ENCODE measurements at places on chromosomes 5 and 9. TPM values are rescaled to one million over a fixed set of nuclear protein-coding genes. Genes with fewer than 3 reads are reported as not detected.

DNA sequence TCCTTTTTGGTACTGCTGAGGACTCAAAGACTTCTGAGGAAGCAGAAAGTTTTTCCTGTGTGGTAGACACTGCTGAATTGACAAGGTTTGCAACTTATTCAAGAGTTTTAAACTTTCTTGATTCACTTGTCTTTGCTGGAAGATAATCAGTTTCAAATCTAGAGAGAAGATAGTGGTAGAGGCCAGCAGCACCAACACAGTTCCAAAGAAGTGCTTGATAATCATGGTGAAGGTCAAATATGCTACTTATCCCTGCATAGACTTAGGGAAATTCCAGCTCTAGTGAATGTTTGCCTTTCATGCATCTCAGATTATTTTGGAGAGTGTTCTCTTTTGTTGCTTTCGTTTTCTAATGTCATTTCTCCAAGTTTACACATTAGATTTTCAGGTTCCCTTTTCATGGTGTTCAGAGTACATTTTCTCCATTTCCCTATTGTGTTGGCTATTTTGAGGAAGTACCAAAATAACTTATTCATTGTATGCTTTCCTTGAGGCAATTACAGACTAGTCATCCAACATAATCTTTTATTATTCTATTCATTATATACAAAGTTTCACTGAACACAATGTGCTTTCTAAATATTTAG lies 550 bp downstream of the IFNE start:
- DNase-seq: no peak

- DNase-seq: no peak
These were observed 169.3 kb downstream of the DCP2 start for GRCh38 chr5:113145757-113146387.

DNA sequence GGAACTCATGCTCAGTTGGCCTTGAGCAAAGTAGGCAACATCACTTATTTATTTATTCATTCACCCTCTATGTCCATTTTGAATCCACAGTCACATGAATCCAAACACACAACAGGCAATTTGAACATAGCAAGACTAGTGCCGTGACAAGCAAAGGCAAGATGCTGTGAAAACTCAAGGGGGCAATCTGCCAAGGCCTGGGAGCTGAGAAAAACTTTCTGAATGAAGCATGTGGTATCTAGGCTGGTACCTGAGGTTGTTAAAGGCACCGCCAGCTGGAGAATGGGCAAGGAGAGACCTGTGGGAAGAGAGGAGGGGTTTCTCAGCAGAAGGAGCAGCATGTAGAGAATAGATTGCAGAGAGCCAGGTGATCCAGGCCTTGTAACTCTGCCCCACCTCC lies 98.3 kb upstream of the ATP10B start:
- no peak for DNase-seq

- peak; percentile 57 for DNase-seq
These were observed 13.3 kb upstream of the RECK start for GRCh38 chr9:36023260-36024048.

DNA sequence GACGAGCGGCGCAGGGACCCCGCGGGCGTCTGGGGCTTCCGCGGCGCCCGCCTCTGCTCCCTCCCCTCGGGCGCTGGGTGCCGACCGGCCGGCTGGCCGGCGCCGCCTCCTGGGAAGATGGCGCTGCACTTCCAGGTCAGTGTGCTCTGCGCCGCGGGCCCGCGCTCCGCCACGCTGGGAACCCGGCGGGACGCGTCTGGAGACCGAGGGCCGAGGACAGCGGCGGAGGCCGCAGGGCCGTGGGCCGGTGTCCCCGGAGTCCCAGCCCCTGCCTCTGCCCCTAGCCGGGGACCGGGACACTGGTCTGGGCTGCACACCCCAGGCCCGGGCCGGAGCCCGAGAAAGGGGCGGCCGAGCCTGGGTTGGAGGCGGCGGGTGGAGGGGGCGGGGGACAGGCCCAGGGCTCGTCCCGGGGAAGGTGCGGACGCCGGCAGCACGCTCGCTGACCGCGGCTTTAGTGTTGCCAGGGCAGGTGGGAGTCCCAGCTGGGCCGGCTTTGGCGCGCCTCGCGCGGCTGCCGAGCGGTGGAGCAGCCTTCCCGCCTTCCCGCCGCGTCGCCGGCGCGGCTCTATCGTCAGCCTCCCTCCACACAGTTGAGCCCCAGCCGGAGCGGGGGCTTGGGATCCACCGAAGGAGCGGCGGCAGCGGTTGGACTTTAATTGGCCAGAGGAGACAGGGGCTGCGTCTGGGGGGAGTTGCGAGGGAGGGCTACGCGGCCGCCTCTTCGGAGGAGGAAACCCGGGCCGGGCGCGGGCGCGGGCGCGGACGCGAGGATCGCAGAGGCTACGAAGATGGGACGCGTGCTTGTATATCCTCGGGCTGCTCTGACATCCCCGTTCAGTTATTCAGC lies at the start of gene RANBP17:
TSS of gene RANBP17 (plus strand) at position 102 of the 850 bp plus-strand sequence.
- DNase-seq: peak; percentile 58

Gene UGT3A1
- total RNA-seq: not detected

All from heart left ventricle (tissue), 16 donors.